ENCODE measurements at places on chromosomes 13 and 19. TPM values are rescaled to one million over a fixed set of nuclear protein-coding genes. Genes with fewer than 3 reads are reported as not detected.

LENG1 gene
- 7.6 TPM for total RNA-seq

ZAR1L gene
- total RNA-seq, result 0.15 TPM

RUBCNL gene
- 0.42 TPM for total RNA-seq

- H3K4me1 ChIP-seq, result peaks cover 13% of the 10 kb centered on the region
- DNase-seq, result no peak
- H3K27me3 ChIP-seq, result no peaks in the 10 kb centered on the region
These were observed 27.7 kb downstream of the EFNB2 start for GRCh38 chr13:106507560-106508274.

DNA sequence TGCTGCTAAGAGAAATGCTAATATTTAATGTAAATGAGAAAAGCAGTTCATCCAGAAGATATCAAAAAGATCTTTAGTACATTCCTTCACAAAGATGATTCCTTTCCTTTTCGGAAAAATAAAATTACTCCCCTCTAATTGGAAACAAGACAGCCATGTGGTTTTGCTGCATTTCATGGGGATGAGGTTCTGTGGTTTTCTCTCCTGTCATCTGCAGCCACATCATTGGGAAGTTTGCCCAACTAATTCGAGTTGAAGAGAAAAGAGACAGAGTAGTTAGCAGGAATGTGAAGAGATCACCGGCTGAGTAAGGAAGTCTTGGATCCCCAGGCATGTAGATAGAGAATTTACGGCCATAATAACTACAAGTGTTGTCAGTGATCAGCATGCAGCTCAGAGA lies 122.1 kb downstream of the CYSLTR2 start:
- no peaks in the 10 kb centered on the region for H3K4me1 ChIP-seq
- H3K4me3 ChIP-seq, result no peak overlapping the region
- DNase-seq, result no peak
- H3K27ac ChIP-seq, result no peak overlapping the region
- no peaks in the 10 kb centered on the region for H3K36me3 ChIP-seq
- H3K27me3 ChIP-seq, result no peaks in the 10 kb centered on the region

DNA sequence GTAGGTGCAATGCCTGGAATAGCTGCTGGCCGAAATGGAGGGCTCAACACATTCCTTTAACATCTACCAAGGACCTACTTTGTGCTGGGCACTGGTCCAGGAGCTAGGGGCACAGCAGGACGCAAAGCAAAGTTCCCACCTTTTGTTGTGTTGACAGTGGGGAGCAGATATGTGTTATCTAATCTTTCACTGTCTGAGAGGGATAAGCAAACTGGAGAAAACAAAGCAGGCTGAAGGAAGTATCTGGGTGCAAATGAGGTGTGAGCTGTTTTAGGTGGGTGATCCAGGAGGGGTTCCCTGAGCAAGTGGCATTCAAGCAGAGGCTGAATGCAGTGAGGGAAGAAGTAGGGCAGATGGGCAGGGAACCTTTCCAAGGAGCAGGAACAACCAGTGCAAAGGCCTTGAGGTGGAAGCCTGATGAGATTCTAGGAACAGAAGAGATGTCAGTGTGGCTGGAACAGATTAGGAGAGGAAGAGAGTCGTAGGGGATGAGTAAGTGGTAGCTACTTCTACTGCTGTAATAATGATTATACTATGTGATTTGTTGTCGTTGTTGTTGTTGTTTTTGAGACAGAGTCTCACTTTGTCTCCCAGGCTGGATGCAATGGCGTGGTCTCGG lies 2.2 kb upstream of the PLAUR start:
- DNase-seq, result no peak
- H3K36me3 ChIP-seq, result peaks cover 5% of the 10 kb centered on the region
- no peak overlapping the region for H3K4me3 ChIP-seq
- H3K27ac ChIP-seq, result no peak overlapping the region
- H3K4me1 ChIP-seq, result peaks cover 74% of the 10 kb centered on the region

DNA sequence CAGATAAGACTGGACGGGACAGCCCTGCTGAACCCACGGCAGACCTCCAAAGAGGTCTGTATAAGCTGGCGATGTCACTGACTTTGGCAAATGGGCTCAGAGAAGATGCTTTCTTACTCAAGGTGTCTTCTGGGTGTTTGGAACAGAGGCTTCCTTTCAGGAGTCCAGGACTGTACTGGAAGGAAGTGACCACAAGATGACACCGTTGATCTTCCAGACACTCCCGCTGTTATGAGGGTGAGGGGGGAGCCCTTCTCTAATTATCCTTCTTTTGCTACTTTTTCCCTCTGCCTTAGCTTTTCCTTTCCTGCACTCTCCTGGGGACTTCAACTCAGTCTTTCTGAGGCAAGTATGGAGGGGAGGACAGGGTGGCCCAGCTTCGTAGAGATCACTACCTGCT lies 65.2 kb upstream of the ZNF599 start:
- no peak overlapping the region for H3K27ac ChIP-seq
- H3K4me1 ChIP-seq, result no peaks in the 10 kb centered on the region
- no peaks in the 10 kb centered on the region for H3K36me3 ChIP-seq
- peak; percentile 8 for DNase-seq

Data from HCT116 (cell line).